Femur (tissue), 1 donor: ENCODE measurements at places on chromosomes 5 and 9.

DNA sequence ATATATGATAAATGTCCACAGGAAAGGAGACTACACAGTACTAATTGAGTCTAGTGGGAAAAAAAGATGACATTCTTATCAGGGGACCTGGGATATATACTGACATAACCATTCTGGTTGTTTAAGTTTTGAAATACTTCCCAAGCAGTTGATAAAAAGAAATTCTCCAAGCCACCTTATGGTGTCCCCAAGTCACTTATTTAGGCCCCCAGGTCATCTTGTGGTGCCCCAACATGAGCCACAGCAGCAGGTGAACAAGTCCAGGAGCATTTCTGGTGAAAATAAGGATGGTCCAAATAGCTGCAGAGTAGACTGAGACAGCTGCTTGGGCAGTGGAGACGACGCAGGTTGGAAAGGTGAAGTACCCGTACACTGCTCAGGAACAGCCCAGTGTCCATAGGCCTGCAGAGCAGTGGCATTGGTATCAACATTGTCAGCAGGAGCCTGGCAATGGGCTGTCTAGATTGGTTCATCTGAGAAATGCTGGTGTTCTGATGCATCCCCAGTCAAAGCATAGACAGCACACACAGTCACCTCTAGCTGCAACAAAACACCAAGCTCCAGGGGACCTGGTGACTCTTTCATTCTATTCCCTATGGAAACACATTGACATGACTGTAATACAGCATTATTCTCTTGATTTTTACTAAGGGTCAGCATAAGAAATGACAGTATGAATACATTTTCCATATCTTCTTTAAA, 430.6 kb downstream of the NR2F1-AS1 start:
- DNase-seq: no peak

DNA sequence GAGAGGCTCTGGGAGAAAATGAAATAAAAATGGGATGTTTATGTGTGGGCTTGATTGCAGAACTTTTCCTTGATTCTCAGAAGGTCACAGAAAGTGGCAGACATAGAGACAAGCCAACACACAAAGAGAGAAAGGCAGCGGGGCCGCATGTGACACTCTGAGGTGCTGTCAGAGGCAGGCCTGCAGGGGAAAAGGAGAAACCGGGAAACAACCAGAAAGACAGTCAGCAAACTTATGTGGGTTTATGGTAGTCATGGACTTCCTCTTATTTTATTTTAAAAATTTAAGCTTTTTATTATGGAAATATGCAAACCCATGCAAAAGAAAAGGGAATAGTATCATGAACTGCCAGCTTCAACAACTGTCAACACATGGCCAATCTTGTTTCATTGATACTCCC, 16.3 kb upstream of the IGFBPL1 start:
- DNase-seq: no peak

DNA sequence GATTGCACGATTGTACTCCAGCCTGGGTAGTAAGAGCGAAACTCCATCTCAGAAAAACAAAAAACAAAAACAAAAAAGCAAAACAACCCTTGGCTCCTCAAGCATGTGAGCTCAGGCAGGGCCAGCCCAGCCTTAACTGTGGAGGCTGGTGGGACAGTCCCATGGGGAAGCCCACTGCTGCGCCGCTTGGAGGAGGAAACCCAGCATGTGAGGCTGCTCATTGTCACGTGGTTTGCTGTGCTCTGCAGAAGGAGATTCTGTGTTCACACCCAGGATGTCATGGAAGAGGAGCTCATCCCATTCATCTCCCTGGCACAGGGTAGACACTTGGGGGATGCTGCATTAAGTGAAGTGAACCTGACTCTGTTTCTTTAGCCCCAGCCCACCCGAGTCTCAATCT, 4.0 kb downstream of the ZBED3 start:
- DNase-seq: no peak

- no peak for DNase-seq
Observed at GRCh38 chr9:107856633-107857032, 367.1 kb upstream of the KLF4 start.

- DNase-seq: no peak
Observed at GRCh38 chr9:32926911-32927310, 74.5 kb downstream of the APTX start.

DNA sequence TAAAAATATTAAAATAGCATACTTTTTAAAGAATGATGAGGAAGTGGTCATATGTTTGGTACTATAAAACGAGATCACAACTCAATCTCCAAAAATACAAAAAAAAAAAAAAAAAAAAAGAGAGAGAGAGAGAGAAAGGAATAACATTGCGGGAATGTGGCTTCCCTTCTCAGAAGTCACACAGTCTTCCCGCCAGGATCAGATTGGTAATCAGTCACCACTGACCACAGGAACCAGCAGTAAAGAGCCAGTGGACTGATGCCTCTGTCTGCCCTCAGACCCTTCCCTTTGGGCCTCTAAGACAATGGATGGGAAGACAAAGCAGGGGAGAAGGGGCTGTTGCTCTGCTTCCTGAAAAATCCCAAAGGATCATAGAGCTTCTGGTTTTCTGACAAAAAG, 104.9 kb downstream of the KLHL3 start:
- DNase-seq: no peak

- no peak for DNase-seq
Observed at GRCh38 chr5:73066466-73066865, 53.9 kb upstream of the TMEM171 start.

- DNase-seq: no peak
Observed at GRCh38 chr5:180553530-180553929, 37.8 kb downstream of the SCGB3A1 start.

DNA sequence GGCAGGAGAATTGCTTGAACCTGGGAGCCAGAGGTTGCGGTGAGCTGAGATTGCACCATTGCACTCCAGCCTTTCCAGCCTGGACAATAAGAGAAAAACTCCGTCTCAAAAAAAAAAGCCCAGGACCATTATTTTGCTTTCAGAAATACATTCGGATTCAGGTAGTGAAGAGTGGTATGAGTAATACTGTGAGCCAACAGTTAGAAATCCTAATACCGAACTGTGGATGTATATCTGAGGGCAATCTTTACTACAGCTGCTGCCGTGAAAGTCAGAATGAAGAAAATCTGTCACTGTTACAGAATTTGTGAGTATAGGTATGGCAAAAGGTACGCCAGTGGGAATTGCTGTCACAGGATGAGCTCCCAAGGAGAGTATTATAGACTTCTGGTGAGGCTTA, 3.4 kb upstream of the CDK7 start:
- DNase-seq: no peak

GRCh38 chr9:14766299-14766698, 43.8 kb upstream of the CER1 start:
- no peak for DNase-seq

DNA sequence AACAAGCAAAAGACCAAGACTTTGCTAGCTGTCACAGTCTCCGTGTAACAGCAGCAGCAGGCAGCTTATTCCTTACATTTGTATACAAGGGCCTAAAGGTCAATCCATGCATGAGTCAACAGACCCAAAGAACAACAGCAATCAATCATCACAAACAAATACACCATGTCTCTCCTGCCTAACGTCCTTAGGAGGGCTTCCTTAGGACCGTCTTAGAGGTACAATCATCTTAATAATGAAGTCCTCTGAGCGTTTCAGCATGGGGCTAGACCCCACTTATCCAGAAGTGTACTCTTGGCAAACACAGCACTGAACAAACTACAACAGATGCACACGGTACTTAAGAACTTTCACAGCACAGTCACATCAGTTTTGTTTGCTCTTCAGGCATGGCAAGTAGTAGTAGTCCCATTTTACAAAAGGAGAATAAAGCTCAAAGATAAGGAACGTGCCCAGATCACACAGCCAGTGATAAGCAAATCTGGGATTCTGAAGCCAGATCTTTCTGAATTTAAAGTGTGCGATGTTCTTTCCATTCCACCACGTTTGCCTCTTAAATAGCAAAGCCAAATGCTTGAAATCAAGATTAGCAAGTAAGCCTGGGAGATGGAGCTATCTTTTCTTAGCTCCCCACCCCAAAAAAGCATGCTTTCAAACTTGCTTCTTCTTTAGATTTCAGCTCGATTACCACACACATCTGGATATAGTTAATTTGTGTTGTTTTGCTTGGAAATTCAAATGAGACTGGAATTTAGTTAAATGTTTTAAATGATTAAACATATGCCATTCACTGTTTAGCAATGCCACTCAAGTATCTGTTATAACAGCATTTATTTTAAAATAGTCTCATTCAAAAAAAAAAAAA, 24.2 kb downstream of the PSMB7 start:
- DNase-seq: no peak

- DNase-seq: no peak
Observed at GRCh38 chr5:145540375-145540774, 294.8 kb downstream of the PRELID2 start.

DNA sequence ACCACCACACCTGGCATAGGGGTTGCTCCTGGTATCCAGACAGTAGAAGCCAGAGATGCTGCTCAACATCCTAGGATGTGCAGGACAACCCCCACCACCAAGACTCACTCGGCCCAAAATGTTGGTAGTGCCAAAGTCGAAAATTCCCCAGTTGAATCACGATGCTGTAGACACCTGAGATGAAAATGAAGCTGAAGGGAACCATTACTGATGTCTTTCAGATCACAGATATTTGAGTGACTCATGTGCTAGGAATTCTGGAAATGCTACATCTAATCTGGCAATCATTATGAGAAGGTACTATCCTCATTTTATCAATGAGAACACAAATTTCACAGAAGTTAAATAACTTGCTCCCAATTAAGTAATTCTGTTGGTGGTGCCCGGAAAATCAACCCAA, 21.0 kb upstream of the UBE2QL1 start:
- no peak for DNase-seq

DNA sequence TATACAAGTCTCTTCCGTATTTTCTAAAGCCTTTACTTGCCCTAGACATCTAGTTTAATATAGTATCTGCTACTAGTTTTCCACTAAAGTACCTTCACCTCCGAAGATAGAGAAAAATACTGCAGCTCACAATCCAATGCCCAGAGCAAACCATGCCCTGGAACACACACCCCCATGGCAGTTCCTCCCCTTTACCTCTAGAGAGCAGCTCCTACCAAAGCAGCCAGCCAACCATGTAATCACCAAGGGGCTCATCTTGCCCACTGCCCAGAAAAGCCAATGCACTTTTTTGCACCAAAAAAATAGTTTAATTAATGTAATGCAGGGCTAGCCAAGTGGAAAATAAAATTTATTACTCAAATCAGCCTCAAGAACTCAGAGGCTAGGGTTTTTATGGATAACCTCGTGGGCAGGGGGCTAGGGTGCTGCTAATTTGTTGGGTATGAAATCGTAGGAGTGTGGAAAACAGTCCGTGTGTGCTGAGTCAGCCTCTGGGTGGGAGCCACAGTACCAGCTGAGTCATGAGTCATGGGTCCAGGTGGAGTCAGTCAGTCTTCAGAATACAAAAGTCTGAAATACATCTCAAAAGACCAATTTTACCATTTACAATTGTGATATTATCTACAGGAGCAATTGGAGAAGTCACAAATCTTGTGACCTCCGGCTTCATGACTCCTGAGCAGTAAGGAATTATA, 120.1 kb upstream of the ACO1 start:
- DNase-seq: no peak

DNA sequence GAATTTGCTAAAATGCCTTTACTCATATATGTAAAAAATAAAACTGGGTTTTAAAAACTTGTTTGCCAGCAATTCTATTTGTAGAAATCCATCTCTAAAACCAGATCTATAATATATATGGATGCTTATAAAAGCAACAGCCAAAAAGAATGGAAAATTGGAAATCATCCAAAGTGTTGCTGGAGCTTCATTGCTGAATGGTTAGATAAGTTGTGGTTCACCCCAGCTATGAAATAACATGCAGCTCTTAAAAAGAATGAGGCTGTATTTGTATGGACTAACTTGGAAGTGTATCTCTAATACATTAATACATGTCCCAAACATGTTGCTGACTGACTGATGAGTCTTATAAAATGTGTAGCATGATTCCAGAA, 76.2 kb downstream of the STK10 start:
- DNase-seq: no peak

- DNase-seq: no peak
Observed at GRCh38 chr5:180832638-180833068, 28.4 kb downstream of the ZFP62 start.

DNA sequence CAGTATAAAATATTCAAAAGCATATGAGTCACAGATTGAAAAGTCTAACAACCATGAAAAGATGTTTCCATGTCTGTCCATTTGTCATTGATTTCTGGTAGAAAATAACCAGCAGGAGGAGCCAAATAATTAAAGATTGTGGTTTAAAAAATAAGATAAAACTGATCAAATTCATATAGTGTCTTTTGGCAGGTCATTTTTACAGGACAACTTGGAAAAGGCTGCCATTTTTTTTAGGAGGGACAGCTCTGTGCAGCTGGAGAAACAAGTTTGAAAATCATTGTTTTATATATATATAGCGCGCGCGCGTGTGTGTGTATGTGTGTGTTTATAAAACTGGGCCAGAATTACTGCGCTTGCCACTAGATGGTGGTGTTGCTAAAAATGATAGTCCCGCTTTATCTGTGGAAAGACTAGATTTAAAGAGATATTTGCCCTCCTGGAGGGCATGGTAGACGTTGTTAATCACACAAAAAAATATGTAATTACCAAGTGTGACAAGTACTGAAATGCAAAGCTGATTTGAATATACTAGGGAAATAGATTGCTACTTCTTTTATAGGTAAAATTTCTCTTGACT, 1.3 kb upstream of the TRMO start:
- DNase-seq: peak; percentile 83

DNA sequence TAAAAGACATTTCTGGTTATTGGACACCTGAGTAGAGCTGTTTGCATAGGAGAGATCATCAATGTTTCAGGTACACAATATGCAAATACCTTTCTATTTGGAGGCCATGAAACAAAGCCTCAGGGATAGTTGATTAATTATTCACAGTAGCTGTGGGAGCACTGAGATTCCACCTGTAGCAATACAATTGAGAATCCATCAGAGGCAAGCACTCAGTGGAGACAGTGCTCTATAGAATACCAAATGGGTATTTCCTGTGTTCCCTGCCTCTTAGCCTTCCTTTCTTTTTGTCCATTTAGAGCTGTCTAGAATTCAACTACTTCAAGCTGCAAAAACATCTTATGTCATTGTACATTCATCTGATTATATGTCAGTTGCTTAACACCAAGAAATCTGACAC, 1754.0 kb upstream of the ACO1 start:
- no peak for DNase-seq

- no peak for DNase-seq
Observed at GRCh38 chr9:84975926-84976325, 306.4 kb downstream of the NTRK2 start.

DNA sequence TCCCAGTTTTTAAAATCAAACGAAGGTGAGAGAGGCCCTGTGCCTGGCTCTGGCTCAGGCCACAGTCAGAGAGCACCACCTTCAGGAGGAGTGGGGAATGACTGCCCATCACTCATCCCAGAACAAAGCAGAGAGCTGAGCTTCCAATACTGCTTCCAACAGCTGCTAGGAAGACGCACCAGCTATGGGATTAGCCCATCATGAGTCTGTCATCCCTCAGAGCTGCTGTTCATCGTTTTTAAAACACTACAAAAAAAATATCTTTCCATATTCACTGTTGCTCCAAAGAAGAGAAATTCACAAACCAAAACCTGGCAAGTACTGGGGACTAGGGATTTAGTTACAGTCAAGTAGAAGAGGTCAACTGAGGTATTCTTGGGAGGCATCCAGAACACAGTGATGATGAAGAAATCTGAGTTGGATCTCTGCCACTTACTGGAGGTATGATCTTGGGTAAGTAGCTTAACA, 102.4 kb downstream of the CDK5RAP2 start:
- DNase-seq: peak; percentile 70

GRCh38 chr9:20994486-20994885, 37.0 kb downstream of the HACD4 start:
- DNase-seq: no peak

- no peak for DNase-seq
Observed at GRCh38 chr5:171168171-171168570, 140.9 kb upstream of the TLX3 start.

- no peak for DNase-seq
Observed at GRCh38 chr9:114671605-114672004, 10.4 kb downstream of the TEX48 start.
